ENCODE measurements at places on chromosomes 2 and 18. TPM values are rescaled to one million over a fixed set of nuclear protein-coding genes. Genes with fewer than 3 reads are reported as not detected.

Gene AGXT
- 0.36 TPM for total RNA-seq

Gene MTHFD2
- total RNA-seq = 215 TPM

Gene CPO
- not detected for total RNA-seq

Gene AKAIN1
- total RNA-seq = not detected

Gene MTCL1
- total RNA-seq = 50.1 TPM

Gene FOXD4L1
- not detected for total RNA-seq

Gene UCN
- total RNA-seq = 4.4 TPM

Gene SPATA3
- not detected for total RNA-seq

Gene CTLA4
- 0.08 TPM for total RNA-seq

Gene EIF2AK2
- total RNA-seq = 44.3 TPM

Data from Panc1 (cell line).